ENCODE measurements at places on chromosomes 1 and 21.

DNA sequence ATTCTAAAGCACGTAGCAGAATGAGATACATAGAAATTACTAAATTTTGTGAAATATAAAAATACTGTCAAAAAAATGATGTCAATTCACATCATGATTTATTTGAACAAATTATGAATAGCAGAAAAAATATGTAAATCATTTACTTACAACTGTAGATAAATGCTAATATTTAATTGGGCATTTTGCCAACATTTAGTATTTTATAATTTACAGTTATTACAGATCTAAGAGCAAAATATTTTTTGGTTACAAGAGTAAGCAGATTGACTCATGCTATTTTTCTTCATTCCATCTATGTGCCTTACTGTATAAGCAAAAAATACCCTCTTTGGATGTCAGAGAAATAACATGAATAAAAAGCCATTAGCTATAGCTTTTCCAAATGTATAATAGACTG lies 282.3 kb upstream of the RGS18 start:
- no peaks in the 10 kb centered on the region for H3K27me3 ChIP-seq
- no peak overlapping the region for H3K27ac ChIP-seq
- no peak for DNase-seq

GRCh38 chr1:23682946-23683345 lies 8.7 kb upstream of the RPL11 start:
- no peaks in the 10 kb centered on the region for H3K4me1 ChIP-seq
- DNase-seq, result no peak
- no peak overlapping the region for H3K4me3 ChIP-seq
- no peak overlapping the region for H3K27ac ChIP-seq

- DNase-seq, result no peak
- no peak within 1 kb of the TSS for H3K27ac ChIP-seq
- H3K36me3 ChIP-seq, result peaks cover 4% of the 10 kb centered on the region
Measured at GRCh38 chr1:152580433-152580832, at the start of gene LCE3D. Gene LCE3D, minus strand, starts transcription at chr1:152580516. Its CDS starts 580 bp downstream, at chr1:152579936.

DNA sequence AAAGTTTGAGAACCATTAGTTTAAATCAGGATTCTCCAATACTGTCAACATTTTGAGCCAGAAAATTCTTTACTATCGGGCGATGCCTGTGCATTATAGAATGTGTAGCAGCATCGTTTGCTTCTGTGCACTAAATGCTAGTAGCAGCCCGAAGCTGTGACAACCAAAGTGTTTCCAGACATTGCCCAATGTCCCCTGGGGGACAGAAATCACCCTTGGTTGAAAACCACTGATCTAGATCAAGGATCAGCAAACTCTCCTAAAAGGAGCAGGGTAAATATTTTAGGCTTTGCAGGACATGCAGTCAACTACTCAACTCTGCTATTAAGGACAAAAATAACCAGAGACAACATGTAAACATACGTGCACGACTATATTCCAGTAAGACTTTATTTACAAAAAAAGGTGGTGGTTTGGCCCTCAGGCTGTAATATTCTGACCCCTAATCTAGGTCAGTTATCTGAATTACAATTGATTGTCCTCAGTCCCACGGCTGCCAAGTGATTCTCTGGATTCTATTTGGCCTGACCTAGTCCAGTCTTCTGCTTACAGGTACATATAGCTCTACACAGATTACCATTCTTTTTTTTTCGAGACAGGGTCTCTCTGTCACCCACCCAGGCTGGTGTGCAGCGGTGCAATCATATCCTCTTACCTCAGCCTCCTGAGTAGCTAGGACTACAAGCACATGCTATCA lies 10.6 kb downstream of the FAF1 start:
- H3K27ac ChIP-seq, result no peak overlapping the region
- DNase-seq, result no peak
- no peaks in the 10 kb centered on the region for H3K4me1 ChIP-seq
- H3K4me3 ChIP-seq, result no peak overlapping the region
- H3K27me3 ChIP-seq, result no peaks in the 10 kb centered on the region

DNA sequence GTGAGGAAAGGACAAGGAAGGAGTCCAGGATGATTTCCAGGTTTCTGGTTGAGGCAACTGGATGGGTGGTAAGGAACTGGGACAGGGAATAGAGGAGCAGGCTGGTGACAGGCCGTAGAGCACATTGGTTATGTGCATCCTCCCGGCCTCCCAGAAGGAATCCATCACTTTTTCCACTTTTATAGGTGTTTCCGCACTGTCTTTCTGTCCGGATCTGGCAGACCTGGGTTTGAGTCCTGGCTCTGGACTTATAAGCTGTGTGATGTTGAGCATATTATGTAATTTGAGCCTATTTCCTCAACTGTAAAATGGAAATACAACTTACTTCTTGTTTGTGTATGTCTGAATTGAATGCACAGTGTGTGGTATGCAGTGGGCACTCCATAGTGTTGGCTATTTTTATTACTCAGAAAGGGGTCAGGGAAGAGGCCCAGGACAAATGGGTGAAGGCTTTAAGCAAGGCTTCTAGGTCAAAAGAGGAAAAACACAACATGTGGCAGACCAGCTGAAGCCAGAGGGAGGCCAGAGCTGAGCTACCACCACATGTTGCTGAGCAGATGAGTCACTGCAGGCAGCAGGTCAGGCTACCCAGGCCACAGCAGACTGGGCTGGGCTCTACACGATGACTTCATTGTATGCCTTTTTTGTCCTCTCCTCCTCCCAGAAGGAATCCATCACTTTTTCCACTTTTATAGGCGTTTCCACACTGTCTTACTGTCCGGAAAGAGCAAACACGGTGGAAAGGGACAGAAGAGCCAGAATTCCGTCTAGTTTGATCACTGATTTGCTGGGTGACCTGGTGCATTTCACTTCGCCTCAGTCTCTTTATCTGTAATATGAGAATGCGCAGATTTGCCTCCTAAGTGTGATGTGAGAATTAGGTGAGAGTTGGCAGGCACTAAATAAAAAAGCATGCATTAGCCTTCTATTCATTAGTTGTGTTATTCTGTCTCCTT lies 791 bp upstream of the MAST2 start:
- peak; percentile 79 for DNase-seq
- peaks cover 9% of the 10 kb centered on the region for H3K36me3 ChIP-seq
- H3K4me1 ChIP-seq, result peaks cover 3% of the 10 kb centered on the region
- H3K4me3 ChIP-seq, result peak overlapping the region; percentile 85

DNA sequence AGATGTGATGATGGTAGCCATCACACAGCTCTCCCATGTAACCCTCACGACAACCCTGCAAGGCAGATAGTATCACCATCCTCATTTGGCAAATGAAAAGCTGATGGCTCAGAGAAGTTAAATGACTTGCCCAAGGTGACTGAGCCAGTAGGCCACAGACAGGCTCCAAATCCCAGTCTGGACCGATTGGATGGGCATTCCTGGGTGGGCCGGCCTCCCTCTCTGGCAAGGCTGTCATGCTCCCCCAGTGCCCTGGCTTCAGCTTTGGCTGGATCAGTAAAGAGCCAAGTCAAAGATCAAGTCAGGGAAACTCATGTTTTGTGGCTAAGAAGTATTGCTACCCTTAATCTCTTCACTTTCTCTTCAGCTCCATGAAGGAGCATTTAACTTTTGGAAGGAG lies 41.2 kb downstream of the CDCP2 start:
- no peaks in the 10 kb centered on the region for H3K27me3 ChIP-seq
- H3K36me3 ChIP-seq, result no peaks in the 10 kb centered on the region
- no peak overlapping the region for H3K27ac ChIP-seq
- peak; percentile 8 for DNase-seq
